ENCODE measurements at places on chromosomes 3 and 15.

GRCh38 chr15:66670762-66671580 is 31.1 kb upstream of the SMAD6 start:
- DNase-seq, result no peak

GRCh38 chr15:81301385-81301784 is 22.6 kb downstream of the STARD5 start:
- no peak for DNase-seq

DNA sequence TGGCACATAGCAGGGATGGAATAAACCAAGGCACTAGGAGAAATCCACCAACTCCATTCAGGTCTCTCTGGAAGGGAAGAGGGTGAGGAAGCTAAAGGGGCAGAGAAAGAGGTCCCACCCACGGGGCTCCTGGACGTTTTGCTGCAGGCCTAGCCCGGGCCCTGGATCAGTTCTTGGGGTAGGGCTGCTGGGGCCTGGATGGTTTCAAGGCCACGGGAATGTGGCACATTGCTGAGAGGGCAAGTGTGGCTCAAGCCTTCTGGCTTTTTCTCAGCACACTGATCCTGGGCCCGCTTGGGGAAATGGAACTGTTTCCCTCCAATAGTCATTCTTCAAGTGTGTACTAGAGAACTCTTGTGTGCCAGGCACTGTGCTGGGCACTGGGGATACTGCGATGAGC is 24.0 kb downstream of the EPHB3 start:
- DNase-seq, result no peak

GRCh38 chr3:173943264-173943663 is 545.7 kb downstream of the NLGN1 start:
- DNase-seq, result no peak

DNA sequence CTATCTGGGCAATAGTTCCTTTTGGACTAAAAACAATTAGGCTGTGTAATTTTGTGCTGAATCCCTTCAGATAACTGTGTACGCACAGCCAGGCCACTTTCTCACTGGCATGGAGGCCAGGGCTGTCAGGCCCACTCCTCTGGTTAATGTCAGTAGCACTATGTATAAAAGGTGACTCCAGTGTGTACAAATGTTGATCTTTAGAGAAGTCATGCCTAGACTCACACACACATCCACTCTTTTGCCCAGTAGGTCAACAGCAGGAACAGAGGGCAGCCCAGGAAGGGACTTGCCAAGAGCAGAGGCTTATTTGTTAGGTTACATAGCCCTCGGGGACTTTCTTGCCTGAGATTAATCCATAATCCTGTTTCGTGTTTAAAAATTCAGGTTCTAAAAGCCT is 416.6 kb upstream of the WNT5A start:
- DNase-seq, result no peak

DNA sequence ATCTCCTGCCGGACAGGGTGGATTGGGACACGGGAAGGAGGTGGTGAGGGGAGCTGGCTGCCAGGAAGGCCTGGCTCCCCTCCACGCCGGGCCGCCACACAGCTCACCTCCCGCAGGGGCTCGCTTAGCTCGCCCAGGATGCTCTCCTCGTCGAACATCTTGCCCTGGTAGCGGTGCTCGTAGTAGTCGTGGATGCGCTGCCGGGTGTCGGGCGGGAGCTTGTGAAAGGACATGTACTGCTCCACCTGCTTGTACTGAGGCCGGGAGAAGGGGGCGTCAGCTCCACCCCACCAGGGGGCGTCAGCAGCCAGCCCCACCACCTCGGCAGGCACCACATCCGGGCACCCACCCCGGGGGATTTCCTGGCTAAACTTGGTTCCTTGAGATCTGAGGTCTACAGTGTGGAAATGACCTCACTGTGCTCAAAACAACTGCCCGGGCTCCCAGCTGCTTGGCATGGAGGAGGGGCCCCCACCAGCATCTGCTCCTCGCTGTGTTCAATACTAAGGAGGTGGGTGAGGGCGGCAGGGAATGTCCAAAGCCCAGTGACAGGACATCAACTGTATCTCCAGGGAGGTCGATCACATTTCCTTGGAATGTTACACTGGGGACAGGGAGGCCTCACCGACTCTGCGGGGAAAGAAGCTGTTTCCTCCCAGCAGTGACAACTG is 43.4 kb downstream of the HCN4 start:
- peak; percentile 18 for DNase-seq

DNA sequence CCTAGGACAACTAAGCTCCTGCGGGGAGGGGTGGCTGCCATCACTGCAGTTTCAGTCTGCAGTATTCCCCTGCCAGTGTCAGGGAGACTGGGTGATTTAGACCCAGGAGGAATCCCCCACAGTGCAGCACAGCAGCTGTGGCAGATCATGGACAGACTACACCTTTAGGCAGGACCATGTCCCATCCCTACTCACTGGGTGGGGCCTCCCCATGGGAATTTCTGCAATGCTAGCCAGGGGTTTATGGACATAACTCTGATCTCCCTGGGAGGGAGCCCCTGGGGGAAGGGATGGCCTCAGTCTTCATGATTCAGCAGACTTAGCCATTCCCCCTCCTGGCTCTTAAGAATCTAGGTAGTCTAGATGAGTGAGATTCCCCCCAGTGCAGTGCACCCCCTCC is 130.1 kb upstream of the STAC start:
- DNase-seq, result no peak

- DNase-seq, result no peak
These were observed 315.9 kb downstream of the LSAMP start for GRCh38 chr3:116129187-116129946.

DNA sequence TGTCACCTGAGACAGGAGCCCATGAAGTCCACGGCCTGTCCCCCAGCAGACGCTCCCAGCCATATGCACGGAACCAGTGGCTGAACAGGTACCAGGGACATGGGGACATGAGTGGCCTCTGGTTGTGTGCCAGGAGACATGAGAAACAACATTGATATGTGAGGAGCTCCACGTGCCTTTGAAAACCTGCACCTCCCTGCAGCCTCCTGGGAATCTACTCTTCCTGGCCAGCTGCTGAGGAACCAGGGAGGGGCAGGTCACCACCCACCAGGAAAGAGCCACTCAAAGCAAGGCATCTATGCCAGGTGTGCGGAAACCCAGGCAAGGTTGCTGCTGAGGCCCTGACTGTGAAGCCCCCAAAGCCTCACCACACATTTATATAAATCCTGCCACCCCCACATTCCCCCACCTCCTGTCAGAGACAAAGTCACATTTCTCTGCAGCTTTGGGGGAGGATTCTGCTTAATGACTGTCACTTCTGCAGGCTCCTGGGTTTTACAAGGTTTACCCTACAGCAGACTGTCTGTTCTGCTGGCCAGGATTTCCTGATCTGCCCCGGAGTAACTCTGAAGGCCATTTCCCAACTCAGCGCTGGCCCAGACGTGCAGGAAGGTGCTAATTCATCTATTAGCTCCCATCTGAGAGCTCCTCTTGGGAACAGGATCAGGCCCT is 110.8 kb downstream of the ADCY5 start:
- no peak for DNase-seq

GRCh38 chr3:145175626-145176025 is 985.4 kb downstream of the PLOD2 start:
- no peak for DNase-seq

GRCh38 chr3:17032407-17033034 is 147.8 kb downstream of the PLCL2 start:
- no peak for DNase-seq

GRCh38 chr15:77352887-77353286 is 67.0 kb downstream of the PEAK1 start:
- no peak for DNase-seq

- no peak for DNase-seq
These were observed 26.2 kb downstream of the RHOA start for GRCh38 chr3:49385617-49386016.

DNA sequence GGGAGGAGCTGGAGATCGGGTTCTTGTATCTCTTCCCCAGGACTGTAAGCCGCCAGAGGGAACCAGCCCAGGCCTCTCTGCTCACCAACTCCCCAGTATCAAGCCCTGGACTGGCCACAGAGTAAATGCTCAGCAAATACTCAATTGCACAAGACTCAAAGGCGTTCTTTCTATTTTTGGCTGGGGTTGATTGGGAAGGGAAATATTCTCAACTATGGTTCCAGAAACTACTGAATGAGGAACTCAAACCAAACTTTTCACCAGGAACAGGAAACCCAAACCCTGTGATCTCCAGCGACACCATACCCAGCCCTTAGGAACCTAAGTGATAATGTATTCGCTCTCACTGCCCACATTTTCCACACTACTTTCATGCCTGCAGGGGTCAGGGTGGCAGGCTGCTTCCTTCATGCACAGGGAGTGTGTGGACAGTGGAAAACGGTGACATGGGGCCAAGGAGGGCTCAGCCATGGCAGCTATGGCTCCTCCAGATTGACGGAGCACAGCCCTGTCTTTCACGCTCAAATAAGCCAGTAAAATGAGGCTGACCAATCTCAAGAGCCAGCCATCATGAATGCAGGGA is 124.7 kb upstream of the RAD18 start:
- no peak for DNase-seq

DNA sequence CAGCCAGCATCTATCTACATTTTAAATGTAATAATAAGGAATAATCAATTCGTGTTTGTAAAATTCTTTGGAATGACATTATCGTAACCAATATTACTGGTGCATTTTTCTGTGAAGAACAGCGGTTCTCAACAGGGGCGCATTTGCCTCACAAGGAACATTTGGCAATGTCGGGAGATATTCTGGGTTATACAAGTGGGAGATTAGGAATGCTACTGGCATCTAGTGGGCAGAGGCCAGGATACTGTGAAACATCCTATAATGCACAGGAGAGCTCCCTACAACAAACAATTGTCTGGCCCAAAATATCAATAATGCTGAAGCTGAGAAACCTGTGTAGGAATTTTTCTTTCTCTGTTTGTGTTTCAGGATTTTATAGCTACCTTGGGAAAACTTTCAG is 25.0 kb downstream of the ACP3 start:
- no peak for DNase-seq

- DNase-seq, result peak; percentile 80
These were observed 1.3 kb downstream of the SLC27A2 start for GRCh38 chr15:50183112-50183794.
